Sigmoid colon (tissue), 7 donors: ENCODE measurements at places on chromosomes 1 and 21. TPM values are rescaled to one million over a fixed set of nuclear protein-coding genes. Genes with fewer than 3 reads are reported as not detected.

DNA sequence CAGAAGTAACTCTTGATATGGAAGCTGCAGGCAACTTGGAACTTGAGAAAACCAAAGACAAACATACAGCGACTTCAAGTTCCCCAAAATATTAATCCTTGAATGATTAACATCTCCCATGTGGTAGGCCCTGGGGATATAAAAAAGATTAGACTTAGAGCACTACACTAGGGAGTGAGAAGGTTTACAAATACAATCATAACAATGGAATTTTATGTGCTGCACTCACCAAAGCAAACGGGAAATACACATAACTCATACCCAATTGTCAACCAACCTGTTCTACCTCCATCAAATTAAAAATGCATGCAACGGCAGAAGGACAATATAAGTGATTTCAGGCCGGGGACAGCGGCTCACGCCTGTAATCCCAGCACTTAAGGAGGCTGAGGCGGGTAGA is 3.7 kb downstream of the SMYD3 start:
- no peak for DNase-seq

DNA sequence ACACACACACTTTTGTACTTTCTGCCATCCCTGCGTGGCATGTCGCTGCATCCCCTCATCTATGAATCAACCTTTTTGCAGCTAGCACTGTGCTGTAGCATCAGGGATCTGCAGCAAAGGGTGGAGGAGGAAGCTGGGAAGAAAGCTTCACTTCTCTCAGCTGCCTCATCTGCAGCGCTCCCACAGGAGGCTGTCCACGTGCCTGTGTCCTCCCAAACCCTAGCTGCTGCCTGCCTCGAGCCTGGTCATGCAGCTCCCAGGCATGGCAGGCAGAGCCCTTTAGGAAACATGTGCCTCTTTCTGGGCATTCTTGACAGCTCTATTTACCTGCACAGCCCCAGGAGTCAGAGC is 262.1 kb upstream of the SGIP1 start:
- peak; percentile 78 for DNase-seq

DNA sequence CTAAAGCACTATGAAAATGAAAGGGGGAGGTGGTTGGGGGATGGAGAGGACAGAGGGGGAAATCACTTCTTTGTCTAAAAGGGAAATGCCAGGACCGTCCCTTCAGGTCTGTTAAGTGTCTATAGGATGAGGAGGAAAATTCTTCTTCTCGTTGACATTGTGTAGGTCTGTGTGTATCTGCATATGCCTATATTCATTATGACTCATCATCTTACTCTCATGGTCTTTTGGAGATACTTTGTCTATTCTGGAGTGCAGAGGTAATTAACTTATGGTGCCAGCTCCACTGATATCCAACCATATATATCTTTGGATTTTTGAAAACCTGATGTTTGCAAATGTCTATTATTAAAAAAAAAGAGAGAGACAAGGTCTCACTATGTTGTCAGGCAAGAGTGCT is 143.7 kb downstream of the PBX1 start:
- no peak for DNase-seq

- DNase-seq, result no peak
Measured at GRCh38 chr1:215599418-215600074, 32.4 kb downstream of the KCTD3 start.

DNA sequence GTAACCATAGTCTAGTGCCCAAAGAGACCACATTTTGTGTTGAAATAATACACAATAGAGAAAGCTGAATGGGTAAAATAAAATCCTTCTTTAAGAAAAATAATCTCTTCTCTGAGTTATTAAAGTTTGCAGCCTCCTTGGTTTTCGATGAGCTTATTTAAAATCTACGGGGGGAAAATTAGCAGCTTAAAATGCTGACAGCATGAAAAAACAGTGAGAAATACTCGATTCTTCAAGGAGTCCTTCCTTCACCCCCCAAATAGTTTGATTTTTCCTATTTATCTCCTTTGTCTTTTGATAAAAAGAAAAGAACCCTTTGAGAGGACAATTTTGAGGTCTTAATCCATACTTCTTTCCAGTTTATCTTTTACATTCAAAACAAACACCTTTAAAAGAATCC is 394.0 kb upstream of the B3GALT2 start:
- no peak for DNase-seq

GRCh38 chr1:223312705-223313414 is 51.1 kb downstream of the SUSD4 start:
- DNase-seq, result no peak

GRCh38 chr1:156947818-156948525 is 27.5 kb downstream of the LRRC71 start:
- no peak for DNase-seq

DNA sequence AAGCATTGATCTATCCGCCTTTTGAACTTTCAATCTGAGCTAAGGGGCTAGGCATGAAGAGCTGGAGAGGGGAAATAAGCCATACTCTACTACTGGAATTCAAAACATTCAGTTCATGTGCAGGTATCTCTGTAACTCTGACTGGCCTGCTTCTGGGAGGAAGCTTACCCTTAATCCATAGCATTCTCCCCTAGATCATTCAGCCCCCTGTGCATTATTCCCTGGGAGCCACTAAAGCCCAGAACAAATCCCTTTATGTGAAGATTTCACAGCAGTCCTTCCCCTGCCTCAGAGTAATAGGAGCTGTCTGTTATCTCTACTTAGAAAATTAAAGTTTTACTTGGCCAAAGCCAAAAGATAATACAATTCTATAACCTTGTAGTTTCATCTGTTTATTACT is 300.7 kb downstream of the SEC16B start:
- DNase-seq, result no peak

- DNase-seq, result no peak
Measured at GRCh38 chr1:48841966-48842365, 65.3 kb upstream of the BEND5 start.

DNA sequence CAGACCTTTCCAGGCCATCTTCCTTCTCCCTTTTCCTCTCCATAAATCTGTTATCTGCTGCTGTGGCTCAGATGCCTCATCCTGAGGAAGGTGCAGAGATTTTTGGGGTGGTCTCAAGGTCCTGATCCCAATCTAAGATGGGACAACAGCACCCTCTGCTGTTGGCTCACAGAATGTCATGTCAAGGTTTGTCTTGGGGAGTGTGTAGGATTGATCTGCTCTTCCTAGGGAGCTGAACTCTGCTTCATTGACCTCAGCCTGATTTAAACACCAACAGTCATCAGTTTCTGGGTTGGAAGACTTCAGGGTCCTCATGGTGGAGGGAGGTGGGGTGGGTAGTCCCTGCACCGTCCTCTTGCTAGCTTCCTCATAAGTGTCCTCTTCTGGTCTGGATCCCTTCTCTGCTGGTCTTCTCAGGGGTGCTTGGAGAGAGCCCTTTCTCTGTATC is 62.8 kb upstream of the LAX1 start:
- peak; percentile 76 for DNase-seq

DNA sequence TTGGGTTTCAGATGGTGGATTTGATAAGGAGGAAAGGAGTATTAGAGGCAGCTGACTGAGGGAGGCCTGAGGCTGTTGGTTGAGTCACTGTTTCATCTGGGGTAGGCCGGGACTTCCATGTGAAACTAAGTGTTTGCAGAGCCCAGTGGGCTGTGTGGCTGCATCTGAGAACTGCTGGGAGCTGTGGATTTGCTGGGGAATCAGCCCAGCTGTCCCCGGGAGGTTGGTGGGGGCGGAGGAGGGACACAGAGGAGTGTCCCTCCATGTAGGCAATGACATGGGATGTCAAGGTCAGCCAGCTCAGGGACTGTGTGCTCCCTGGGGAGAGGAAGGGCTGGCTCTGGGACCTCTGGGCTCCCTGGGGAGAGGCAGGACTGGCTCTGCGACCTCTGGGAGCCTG is 36.4 kb downstream of the SLC2A7 start:
- no peak for DNase-seq

DNA sequence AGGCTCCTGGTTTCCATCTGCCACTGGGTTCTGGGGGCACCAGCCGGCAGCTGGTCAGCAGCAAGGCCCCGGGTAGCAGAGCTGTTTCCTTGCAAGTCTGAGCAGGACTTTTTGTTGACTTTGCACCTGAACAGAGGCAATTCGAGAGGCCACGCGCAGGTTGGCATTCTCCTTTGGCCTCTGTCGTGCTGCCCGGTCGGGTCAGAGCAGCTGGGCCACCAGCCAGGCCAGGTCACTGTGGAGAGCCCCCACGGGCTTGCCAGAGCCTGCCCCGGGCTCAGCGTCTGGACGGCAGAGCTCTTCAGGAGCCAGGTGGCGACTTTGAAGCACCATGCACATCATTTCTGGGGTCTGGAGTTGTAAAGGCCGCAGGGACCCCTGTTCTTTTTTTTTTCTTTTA is 28.4 kb upstream of the TMEM52 start:
- no peak for DNase-seq

DNA sequence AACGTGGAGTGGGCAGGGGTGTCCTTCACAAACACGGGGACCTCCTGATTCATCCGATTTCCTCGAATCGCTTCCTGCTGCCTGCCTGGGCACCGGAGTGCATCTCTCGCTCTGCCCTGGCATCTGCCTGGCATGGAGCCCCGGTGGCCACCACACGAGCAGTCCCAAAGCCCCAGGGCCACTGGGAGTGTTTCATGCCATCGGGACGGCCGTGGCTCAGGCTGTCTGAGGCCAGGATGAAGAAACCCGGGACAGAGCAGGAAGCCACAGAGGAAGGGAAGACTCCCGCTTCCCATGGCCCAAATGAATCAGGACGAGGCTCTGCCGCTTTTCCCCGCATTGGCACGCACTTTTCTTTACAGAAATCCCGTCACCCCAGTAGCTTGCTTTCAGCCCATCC is 32.4 kb downstream of the MEGF6 start:
- no peak for DNase-seq

DNA sequence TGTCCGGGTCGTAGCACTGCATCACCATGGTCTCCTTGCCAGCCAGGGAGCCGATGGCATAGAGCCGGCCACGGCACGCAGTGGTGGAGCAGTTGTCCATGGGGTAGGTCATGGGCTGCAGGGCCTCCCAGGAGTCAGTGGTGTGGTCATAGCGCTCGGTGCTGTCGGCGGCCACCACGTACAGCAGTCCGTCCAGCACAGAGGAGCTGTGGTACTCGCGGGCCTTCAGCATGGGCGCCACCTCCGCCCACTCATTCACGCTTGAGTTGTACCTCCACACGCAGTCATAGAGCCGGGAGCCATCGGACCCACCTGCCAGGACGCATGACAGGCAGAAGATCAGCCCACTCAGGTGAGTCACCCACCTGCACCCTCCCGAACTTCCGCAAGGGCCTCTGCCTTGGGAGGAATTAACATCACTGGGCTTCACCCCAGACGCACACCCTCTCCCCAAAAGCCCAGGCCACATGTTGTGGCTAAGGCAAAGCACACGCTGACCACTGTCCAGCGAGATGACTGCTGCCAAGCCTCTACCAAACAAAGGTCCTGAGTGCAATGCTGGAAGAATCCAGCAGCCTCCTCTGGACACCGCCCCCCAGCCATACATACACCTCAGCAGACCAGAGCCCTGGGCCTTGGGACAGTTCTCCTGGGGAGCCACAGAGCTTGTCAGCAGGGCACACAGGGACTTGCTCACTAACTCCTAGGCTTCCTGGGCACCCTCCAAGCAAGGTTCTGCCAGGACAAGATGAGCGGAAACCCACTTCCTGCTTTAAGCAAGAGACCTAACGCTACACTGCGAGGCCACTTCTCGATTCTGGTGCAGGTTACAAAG is 3.3 kb downstream of the KLHL21 start:
- DNase-seq, result no peak

DNA sequence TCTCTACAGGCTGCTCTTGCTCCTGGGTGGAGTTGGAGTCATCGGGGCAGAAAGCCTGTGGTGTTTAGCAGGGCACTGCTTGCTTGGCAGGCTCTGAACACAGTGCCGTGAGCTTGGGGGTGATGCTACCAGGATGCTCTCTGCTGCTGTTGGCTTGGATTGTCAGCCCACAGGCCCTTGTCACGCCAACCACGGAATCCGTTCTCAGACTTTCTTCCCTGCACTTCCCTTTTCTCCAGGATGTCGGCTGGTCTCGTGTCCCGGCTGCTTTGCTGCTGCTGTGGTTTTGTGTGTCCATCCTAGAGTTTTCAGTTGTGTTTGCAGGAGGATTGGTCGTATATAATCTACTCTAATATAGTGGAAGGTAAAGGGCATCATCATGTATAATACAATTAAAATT is 44.4 kb upstream of the TTC34 start:
- no peak for DNase-seq

- no peak for DNase-seq
Measured at GRCh38 chr1:243343970-243344937, 88.4 kb downstream of the SDCCAG8 start.

- no peak for DNase-seq
Measured at GRCh38 chr21:37257511-37257966, 9.6 kb downstream of the VPS26C start.

- DNase-seq, result no peak
Measured at GRCh38 chr1:243558576-243558975, 291.5 kb downstream of the AKT3 start.

- peak; percentile 24 for DNase-seq
Measured at GRCh38 chr21:36728371-36729111, 29.6 kb downstream of the SIM2 start.

CCDC27 gene
- total RNA-seq, result not detected

LRRC42 gene
- 19.9 TPM for total RNA-seq

HFM1 gene
- total RNA-seq, result 5.8 TPM

NBPF11 gene
- total RNA-seq, result 7.2 TPM

LCE1F gene
- total RNA-seq, result not detected
